ENCODE measurements at places on chromosomes 12 and 14. TPM values are rescaled to one million over a fixed set of nuclear protein-coding genes. Genes with fewer than 3 reads are reported as not detected.

- peak; percentile 53 for DNase-seq
Observed at GRCh38 chr14:93115821-93116675, at the start of gene ITPK1. ITPK1 (minus strand) TSS chr14:93115925; CDS start chr14:93115163, 762 bp downstream.

DNA sequence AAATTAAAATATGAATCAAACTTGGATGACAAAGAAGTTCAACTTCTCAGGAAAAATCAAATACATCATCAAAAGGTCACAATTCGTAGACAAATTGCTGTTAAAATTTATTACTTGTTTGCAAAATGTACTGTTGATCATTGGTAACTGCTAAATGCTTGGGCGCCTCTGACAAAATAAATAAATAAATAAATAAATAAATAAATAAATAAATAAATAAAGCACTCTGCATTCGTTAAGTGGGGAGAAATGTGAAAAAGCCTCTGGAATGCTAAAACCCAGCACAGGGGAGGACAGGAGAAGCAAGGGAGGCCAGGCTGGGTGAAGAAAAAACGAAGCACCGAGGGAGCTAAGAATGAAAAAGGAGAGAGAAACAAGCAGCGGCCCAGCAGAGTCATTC lies 115.2 kb downstream of the BCL11B start:
- no peak for DNase-seq

Gene TCHP
- total RNA-seq: 28.3 TPM

DNA sequence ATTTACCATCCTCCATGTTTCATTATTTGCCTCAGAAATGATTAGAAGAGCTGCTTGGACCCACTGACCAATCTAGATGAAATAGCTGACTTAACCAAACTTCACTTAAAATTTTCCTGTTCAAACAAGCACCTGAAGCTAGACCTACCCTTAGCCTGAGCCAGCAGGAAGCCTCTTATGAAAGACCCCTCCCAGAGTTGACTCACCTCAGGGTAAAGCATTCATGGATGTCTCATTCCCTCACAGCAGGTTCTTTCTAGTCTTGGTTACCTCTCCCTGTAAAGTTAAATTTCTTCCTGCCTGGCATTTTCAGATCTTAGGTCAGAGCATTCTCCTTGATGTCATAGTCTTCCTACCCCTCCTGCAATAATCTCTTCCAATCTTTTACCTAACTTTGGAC lies 1209.8 kb downstream of the FLRT2 start:
- DNase-seq: no peak

Gene KRT74
- not detected for total RNA-seq
